ENCODE measurements at places on chromosomes 2 and 18.

- no peak for DNase-seq
Measured at GRCh38 chr2:110865188-110865587, 132.8 kb downstream of the ACOXL start.

GRCh38 chr2:70549962-70550361 lies 3.7 kb downstream of the TGFA start:
- no peak for DNase-seq

GRCh38 chr2:196719110-196719872 lies 79.8 kb downstream of the CCDC150 start:
- DNase-seq, result no peak

DNA sequence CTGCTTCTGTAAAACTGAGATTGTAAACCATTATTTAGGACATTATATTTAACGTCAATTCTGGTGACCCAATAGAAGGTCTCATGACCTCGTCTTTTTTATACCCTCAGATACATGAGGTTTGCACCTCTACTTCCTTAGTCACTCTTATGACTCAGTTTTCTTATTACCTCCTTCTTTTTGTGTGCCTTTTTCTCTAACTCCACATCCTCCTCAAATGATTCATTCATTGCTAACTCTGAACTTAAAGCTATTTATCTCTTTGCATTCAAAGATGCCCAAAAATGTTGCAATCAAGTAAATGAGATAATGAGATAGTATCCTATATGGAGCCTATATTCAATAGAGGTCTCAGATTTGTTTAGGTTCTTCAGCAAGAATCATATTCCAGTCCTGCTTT lies 121.0 kb upstream of the KYNU start:
- DNase-seq, result no peak

DNA sequence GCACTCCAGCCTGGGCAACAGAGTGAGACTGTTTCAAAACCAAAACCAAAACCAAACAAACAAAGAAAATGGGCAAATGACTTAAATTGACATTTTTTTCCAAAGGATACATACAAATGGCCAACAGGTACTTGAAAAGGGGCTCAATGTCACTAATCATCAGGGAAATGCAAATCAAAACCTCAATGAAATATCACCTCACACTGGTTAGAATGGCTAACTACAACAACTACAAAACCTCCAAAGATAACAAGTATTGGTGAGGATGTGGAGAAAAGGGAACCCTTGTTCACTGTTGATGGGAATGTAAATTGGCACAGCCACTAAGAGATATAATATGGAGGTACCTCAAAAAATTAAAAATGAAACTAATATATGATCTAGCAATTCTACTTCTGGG lies 213.2 kb upstream of the HS6ST1 start:
- no peak for DNase-seq

DNA sequence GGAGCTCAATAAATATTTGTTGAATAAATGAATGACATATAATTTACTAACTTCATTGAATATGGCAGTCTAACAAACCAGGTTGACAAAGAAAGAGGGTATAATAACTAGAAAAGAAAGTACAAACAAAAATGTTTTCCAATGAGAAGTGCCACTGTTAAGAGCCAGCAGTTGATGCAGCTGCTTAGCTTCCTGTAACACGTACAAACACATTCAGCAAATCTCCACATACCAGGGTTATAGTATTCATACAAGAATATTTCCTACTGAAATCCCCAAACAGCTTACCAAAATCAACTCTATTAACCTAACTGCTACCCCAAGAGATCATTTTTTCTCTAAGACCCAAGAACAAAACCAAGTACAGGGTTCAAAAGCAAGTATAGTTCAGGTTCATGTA lies 77.7 kb downstream of the THADA start:
- DNase-seq, result no peak

DNA sequence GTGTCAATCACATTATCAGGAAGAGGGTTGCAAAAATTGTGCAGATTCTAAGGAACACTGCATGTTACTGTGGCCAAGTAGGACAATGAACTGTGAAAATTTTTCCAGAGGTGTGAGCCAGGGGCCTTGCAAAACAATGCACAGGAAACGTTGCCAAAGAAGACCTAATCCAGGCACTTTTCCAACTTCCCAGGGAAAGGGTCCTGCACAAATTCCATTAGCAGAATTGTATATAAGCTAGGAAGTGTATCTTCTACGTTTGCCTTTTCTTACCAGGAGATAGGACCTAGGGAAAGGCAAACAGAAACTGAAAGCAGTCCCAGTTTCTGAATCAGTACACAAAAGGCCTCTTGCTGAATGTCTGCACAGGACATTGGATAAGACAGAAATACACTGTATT lies 1888.3 kb upstream of the CELF4 start:
- DNase-seq, result no peak

- DNase-seq, result no peak
Measured at GRCh38 chr2:23465936-23466335, 81.0 kb downstream of the KLHL29 start.

- no peak for DNase-seq
Measured at GRCh38 chr18:4144201-4144600, 310.9 kb downstream of the DLGAP1 start.

DNA sequence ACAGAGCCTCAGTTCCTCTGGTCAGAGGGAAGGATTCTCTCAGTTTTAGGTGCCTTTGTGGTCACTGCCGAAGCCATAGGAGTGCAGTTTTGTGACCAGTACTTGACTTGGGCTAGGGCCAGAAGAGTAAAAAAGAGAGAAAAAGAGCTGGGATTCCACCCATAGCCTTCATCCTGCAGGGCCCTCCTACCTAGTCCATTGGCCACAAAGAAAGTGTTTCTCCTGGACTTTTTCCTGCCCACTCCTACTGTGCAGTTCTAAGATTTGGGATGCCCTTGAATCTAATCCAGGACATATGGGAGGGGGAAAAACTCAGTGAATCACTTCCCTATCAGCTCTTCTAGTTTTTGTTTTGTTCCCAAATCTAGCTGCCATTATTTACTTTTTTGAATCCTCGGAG lies 26.0 kb downstream of the FAM117B start:
- no peak for DNase-seq

DNA sequence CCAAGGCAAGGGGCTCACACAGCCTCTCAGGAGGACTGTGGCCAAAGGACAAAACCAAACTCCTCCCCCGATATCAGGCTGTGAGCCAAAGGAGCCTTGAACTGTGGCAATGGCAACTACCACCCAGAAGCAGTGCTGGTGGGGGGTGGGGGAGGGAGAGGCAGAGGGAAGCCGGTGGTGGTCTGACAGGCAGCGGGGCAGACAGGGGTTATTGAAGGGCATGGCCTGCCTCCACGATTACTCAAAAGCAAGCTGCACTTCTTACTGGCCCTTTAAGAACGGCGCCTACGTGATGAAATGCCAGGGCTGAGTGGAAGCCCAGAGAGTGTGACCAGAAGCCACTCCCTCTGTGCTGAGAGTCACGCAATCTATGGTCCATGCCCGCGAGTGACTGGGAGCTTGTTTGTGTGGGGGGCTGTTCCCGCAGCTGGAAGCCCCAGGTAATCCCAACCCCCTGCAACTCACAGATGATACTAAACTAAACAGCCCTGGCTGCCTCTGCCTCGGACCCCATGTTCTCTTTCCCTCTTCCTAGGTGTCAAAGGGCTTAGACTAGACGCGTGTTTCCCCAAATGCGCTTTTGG lies 128.2 kb upstream of the CXCR4 start:
- peak; percentile 63 for DNase-seq

GRCh38 chr2:27149570-27150405 lies 984 bp downstream of the TCF23 start:
- DNase-seq, result no peak

- no peak for DNase-seq
Measured at GRCh38 chr2:39419282-39420223, 17.5 kb downstream of the MAP4K3 start.

GRCh38 chr2:180872255-180872654 lies 108.2 kb upstream of the UBE2E3 start:
- DNase-seq, result no peak

- DNase-seq, result no peak
Measured at GRCh38 chr2:168188002-168188401, 59.4 kb downstream of the STK39 start.

DNA sequence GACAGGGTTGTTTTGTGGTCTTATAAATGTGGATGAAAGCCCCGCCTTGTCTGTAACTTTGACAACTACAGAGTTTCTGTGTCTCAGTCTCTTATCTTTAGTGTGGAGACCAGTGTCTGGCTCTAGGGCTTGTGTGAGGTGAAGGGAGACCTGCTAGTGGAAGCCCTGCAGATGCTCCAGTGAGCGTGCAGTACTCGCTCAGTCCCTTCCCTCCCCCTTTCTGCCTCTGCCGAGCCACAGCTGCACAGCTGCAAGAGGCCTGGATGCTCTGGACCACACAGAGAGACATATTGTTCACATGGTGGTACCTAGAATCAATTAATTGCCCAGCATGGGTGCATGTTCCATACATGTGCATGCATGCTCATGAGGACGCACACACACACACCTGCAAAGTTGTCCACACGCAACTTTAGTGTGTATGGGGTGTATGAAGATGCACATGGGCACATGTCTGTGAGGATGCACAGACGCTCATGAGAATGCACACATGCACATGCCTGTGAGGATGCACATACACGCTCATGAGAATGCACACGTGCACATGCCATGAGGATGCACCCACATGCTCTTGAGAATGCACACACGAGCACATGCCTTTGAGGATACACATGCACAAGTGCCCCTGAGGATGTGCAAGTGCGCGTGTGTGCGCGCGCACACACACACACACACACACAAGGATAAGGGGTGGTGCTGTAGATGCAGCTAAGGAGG lies 282.1 kb upstream of the HS6ST1 start:
- DNase-seq, result no peak

DNA sequence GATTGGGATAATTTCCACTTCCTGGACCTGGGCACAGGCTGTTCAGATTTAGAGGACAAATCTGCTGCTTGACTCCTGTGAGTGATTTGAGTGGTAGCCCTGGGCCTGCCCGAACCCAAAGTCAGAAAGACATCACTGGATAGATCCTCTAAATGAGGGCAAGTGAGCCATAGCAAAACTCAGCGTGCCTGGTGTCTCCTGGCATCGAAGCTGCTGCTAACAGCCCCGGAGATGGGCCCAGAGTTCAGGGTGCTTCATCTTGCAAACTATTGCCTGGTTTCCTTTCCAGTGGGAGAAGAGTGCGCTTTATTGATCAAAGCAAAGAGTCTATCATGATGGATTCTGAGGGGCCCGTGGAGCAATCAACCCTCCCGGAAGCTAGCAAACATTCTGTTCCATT lies 153.1 kb upstream of the KLHL29 start:
- no peak for DNase-seq

- no peak for DNase-seq
Measured at GRCh38 chr2:226655871-226656270, 143.7 kb downstream of the IRS1 start.

- DNase-seq, result no peak
Measured at GRCh38 chr2:96171831-96172230, 26.6 kb upstream of the DUSP2 start.

- peak; percentile 71 for DNase-seq
Measured at GRCh38 chr2:144162652-144163051, 357.3 kb downstream of the ZEB2 start.

DNA sequence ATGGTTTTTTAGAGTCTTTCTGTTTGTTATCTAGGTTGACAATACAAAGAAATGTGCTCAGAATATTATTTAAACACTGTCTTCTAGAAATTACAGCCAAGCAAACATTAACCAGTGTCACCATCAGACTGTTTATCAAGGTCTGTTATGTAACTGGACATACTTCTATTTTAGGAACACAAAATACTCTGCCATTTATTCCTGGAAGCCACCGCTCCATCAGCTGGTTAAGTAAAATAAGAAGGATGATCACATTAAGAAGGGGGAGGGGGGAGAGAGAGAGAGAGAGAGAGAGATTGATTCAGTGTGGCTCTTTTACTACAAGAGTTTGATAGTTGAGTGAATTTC lies 47.9 kb downstream of the MBP start:
- DNase-seq, result no peak

- no peak for DNase-seq
Measured at GRCh38 chr2:159035790-159036411, 67.5 kb downstream of the TANC1 start.

DNA sequence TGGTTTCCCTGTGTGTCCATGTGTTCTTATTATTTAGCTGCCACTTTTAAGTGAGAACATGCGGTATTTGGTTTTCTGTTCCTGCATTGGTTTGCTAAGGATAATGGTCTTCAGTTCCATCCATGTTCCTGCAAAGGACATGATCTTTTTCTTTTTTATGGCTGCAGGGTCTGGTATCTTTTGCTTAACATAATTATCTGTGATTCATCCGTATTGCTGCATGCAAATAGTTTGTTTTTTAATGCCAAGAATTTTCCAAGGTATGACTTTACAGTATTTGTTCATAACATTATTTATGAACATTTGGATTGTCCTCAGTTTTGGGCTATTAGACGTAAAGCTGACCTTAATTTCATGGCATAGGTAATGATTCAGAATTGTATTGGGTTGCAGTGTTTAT lies 17.8 kb downstream of the GIGYF2 start:
- DNase-seq, result no peak

GRCh38 chr2:43221124-43221762 lies 5.2 kb downstream of the ZFP36L2 start:
- peak; percentile 75 for DNase-seq

- DNase-seq, result no peak
Measured at GRCh38 chr2:152740743-152741328, 22.4 kb downstream of the ARL6IP6 start.

- DNase-seq, result no peak
Measured at GRCh38 chr2:96618596-96619283, 19.4 kb downstream of the KANSL3 start.
